Nasal cavity respiratory epithelium epithelial cell of viscerocranial mucosa (primary cell): ENCODE measurements at places on chromosomes 1 and 21. TPM values are rescaled to one million over a fixed set of nuclear protein-coding genes. Genes with fewer than 3 reads are reported as not detected.

The NDUFV3 gene
- total RNA-seq: 40.4 and 50.6 TPM in 2 replicates

The PGLYRP4 gene
- 4.0 and 7.9 TPM in 2 replicates for total RNA-seq

The C1orf159 gene
- total RNA-seq: 6.5 and 9.3 TPM in 2 replicates

The KLHDC7A gene
- total RNA-seq: 0.36 TPM in 1 of 2 replicates, not detected in the other

The UTS2 gene
- 0.21 TPM in 1 of 2 replicates, not detected in the other for total RNA-seq

The KCNE2 gene
- total RNA-seq: not detected in 2 replicates

The MNDA gene
- total RNA-seq: not detected in 2 replicates

The RXRG gene
- total RNA-seq: not detected in 2 replicates

The ROR1 gene
- total RNA-seq: 0.68 and 3.9 TPM in 2 replicates

The FABP3 gene
- total RNA-seq: 0.50 TPM in 1 of 2 replicates, not detected in the other

The FRRS1 gene
- 23.9 and 36.6 TPM in 2 replicates for total RNA-seq

The ESPN gene
- 2.4 and 43.2 TPM in 2 replicates for total RNA-seq

The SIK1 gene
- total RNA-seq: 11.6 and 20.3 TPM in 2 replicates

The AADACL3 gene
- not detected in 2 replicates for total RNA-seq

The NBPF9 gene
- 15.0 and 20.8 TPM in 2 replicates for total RNA-seq

The MAGOH gene
- total RNA-seq: 40.7 and 46.6 TPM in 2 replicates

The ERO1B gene
- total RNA-seq: 7.2 and 7.9 TPM in 2 replicates

The DSTYK gene
- total RNA-seq: 17.1 and 21.4 TPM in 2 replicates

The NID1 gene
- total RNA-seq: 0.34 and 3.1 TPM in 2 replicates

The FMOD gene
- 0.28 TPM in 1 of 2 replicates, not detected in the other for total RNA-seq

The RCSD1 gene
- total RNA-seq: under 0.01 TPM in 1 of 2 replicates, not detected in the other

The PRAMEF15 gene
- total RNA-seq: not detected in 2 replicates

The RHBDL2 gene
- total RNA-seq: 5.1 and 16.2 TPM in 2 replicates

The EFNA3 gene
- 4.1 and 8.4 TPM in 2 replicates for total RNA-seq

The LRRC7 gene
- under 0.01 and 0.07 TPM in 2 replicates for total RNA-seq

The FAAH gene
- total RNA-seq: 7.2 and 11.7 TPM in 2 replicates

The CNIH3 gene
- total RNA-seq: 0.68 and 1.2 TPM in 2 replicates

The IL10 gene
- not detected in 2 replicates for total RNA-seq

The ODR4 gene
- total RNA-seq: 29.4 and 32.0 TPM in 2 replicates

The SYPL2 gene
- not detected in 2 replicates for total RNA-seq

The KIAA0040 gene
- 6.8 and 13.2 TPM in 2 replicates for total RNA-seq

The CLDN14 gene
- 0.14 TPM in 1 of 2 replicates, not detected in the other for total RNA-seq

The TCHH gene
- under 0.01 and 0.14 TPM in 2 replicates for total RNA-seq

The CFAP74 gene
- total RNA-seq: 0.07 TPM in 1 of 2 replicates, not detected in the other

The AK5 gene
- not detected in 2 replicates for total RNA-seq

The SAMD13 gene
- 0.68 and 0.85 TPM in 2 replicates for total RNA-seq

The AIRE gene
- total RNA-seq: not detected in 2 replicates

The SLC45A1 gene
- total RNA-seq: 0.07 TPM in 1 of 2 replicates, not detected in the other

The TOMM20 gene
- total RNA-seq: 99.5 and 129 TPM in 2 replicates

The STMN1 gene
- 24.9 and 44.0 TPM in 2 replicates for total RNA-seq

The CELA2B gene
- not detected in 2 replicates for total RNA-seq

The NBPF6 gene
- under 0.01 TPM in 1 of 2 replicates, not detected in the other for total RNA-seq

The OR2L2 gene
- not detected in 2 replicates for total RNA-seq

The FMO4 gene
- 0.68 and 3.3 TPM in 2 replicates for total RNA-seq

The TMEM240 gene
- 0.34 and 0.71 TPM in 2 replicates for total RNA-seq

The LCE3E gene
- 8.5 TPM in 1 of 2 replicates, not detected in the other for total RNA-seq

The E2F2 gene
- under 0.01 and 0.36 TPM in 2 replicates for total RNA-seq

The SPRR1B gene
- total RNA-seq: 53.0 and 86.5 TPM in 2 replicates

The PLA2G2A gene
- not detected in 2 replicates for total RNA-seq

The IFI44L gene
- 0.78 and 2.7 TPM in 2 replicates for total RNA-seq
